ENCODE measurements at places on chromosomes 3 and 15.
A peak's percentile ranks its signal among the peaks of the same experiment; 100 is the strongest.

DNA sequence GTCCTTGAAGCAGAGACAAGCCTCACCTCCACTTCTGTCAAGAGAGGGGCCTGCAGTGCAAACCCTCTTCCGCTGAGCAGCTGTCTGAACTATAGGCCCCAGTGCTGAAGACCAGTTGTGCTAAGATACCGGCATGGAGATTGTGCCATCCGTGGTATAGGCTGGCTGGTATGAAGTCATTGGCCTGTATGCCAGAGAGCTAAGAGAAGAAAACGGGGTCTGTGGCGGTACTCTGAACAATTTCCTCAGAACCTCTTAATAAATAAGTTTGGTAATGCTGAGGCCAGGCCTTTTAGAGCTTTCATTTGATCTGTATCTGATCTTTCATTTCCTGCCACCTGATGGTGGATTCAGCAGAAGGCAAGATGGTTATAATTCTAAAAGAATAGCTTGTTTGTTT, 123.0 kb downstream of the LRIG1 start:
- no peak for DNase-seq

- no peak for DNase-seq
These were observed 40.0 kb downstream of the ATG7 start for GRCh38 chr3:11312166-11312565.

- peak; percentile 99 for DNase-seq
These were observed 501.7 kb downstream of the SHQ1 start for GRCh38 chr3:72346526-72346926.

GRCh38 chr3:139020868-139021234, at the start of gene PRR23B:
Gene PRR23B (minus strand): TSS chr3:139020926. CDS start chr3:139020661, 265 bp downstream.
- DNase-seq: no peak

- no peak for DNase-seq
These were observed 62.1 kb downstream of the SLCO3A1 start for GRCh38 chr15:91915576-91915975.

DNA sequence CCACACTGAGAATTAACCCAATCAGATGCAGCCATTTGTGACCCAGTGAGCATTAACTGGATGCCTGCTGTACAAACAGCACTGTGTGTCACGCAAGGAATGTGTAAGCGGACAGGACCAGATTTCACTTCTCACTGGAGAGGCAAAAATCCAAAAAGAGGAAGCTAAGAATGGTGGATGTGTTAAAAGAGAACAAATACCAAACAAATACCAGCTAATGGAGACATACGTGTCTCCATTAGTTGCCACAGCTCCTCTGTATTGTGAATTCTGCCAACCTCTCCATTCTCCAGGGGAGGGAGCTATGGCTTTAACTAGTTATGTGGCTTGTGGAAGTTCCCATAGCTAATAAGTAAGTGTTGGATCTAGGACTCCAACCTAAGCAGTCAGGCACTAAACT, 2.6 kb downstream of the LTF start:
- no peak for DNase-seq

DNA sequence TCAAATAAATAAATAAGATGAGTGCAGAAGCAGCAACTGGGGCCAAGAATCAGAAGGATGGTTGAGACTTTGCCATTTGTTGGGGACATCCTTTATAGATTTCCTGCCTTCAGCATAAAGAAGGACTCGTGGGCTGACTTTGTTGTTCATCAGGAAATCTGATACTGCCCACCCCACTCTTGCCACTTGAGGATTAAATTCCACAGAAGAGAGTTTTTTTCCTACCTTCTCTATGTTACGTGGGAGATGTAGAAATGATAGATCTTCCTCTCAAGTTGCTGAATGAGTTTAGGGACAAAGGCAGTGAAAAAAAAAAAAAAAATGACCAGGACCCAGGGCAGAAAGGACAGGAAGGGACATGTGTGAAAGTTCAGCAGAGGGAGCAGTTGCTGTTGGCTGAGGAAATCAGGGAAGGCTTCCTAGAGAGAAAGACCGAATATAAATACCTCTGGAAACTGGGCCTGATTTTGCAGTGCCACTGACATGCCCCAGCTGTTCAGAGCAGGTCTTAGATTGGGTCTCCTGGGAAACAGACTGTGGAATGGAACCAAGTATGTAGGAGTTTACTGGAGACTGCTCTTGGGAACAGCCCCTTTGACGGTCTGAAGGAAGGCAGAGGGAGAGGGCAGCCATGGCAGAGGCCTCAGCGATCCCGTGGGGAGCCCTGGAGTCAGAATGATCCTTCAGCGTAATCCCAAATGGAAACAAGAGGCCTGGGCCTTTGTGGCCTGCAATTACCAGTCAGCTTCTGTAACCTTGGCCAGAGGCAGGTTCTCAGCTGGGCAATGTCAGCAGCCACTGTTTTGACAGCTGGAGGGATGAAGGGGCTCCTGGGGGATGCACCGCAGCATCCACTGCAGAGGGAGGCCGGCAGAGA, 50.9 kb downstream of the C3orf20 start:
- DNase-seq: peak; percentile 39

- no peak for DNase-seq
These were observed at the start of gene CNTN4 for GRCh38 chr3:2098398-2099027. Gene CNTN4 (plus strand): TSS chr3:2098866.

- no peak for DNase-seq
These were observed 155.2 kb upstream of the C2CD4B start for GRCh38 chr15:62320259-62320658.

- peak; percentile 22 for DNase-seq
These were observed 101.8 kb upstream of the LIPC start for GRCh38 chr15:58329781-58330671.

GRCh38 chr3:30553641-30554316, 52.6 kb upstream of the TGFBR2 start:
- DNase-seq: peak; percentile 76

GRCh38 chr3:100875239-100875638, 118.0 kb downstream of the ABI3BP start:
- DNase-seq: peak; percentile 84

- DNase-seq: peak; percentile 70
These were observed 66.4 kb downstream of the TCF12 start for GRCh38 chr15:56984681-56985481.
